Stimulated activated CD4-positive, alpha-beta T cell treated with anti-CD3 and anti-CD28 coated beads, Interleukin-4, amount 100 ng/mL, for 24 hours (primary cell): ENCODE measurements at places on chromosomes 2 and 18.

DNA sequence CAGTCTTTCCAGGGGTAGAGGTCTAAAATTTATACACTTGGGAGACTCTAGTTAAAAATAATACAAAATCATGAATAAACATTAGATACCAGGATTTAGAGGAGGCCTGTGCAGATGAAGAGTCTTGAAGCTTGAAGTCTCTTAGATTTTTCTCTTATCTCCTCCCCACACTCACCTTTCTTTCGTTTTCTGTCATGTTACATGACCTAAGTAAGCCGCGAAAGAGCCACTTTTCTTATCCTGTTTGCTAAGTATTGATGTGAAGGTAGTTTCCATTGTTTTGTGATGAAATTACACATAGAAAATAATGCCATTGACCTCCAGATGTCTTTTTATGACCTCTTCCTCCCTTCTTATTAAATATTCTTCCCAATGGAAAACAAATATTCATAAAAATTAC is 367.8 kb downstream of the LRRTM1 start:
- no peak for DNase-seq

DNA sequence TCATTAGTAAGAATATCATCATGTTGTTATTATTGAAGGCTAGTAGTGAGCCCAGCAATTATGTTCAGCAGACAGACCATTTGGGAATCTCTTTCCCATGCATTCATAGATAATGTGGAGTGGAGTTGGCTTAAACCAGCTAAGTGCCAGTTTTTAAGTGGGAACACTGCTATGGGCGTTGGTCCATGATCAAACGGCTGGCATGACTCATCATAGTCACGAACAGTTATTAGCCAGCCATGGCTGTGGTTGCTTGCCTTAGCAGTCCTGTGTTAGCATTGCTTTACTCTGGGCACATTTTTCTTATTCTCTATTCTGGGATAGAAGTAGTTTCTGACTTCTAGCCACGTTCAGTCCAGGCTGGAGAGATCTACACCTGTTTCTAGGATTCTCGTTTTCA is 17.7 kb downstream of the EIF4E2 start:
- no peak for DNase-seq

- DNase-seq, result no peak
Observed at GRCh38 chr18:48815179-48815515, 135.6 kb downstream of the SMAD7 start.

GRCh38 chr2:106189325-106189724 is 4.8 kb downstream of the UXS1 start:
- DNase-seq, result no peak

DNA sequence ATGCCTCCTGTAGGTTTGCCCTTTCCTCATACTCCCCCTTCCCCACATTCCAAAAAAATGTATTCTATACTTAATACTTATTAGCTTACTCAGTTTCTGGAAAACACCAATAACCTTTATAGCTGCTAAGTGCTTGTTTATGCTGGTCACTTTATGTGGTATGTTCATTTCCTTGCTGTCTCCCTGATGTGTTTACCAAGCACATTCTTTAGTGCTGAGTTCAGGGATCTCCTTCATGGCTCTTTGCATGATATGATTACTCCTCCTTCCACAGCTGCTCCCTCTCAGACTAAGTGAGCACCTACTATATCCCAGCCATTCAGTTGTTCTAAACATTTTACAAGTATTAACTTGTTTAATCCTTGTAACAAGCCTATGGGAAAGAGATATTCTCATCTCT is 698.3 kb upstream of the FANCL start:
- no peak for DNase-seq

DNA sequence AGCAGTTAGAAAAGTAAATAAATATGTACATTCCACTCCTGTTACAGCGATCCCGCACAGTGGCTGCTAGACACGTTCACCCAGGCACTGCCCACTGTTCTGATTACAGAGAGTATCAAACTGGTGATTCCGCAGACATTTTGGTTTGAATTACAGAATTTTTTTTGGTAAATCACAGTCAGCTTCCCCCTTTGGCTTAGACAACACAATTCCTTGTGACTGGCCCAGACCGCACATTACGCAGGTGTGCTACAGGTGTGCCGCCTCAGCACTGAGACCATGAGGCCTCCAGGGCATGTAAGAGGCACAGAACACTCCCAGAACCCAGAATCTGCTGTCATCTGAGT is 112.3 kb downstream of the PXDN start:
- DNase-seq, result no peak

DNA sequence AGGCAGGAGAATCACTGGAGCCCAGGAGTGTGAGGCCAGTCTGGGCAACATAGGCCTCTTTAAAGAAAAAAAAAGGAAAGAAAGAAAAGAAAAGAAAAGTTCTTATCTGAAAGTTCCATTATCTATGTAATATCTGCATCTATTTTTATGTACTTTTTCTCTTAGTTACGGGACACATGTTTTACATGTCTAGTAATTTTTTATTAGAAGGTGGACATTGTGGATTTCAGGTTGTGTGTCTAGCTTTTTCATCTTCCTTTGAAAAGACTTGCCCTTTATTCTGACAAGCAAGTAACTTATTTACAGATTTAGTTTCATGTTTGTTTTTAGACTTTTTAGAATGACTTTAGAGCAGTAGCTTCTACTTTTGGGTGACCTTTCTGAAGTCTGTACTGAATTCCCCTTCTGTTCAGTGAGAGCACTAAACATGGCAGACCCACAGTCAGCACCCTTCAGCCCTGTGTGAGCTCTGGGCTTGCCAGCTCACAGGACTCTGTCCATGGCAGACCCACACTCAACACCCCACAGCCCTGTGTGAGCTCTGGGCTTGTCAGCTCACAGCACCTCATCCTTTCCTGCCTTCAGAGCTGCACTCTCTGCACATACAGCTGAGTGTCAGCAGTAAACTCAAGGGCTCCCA is 17.5 kb downstream of the TRAPPC12 start:
- DNase-seq, result no peak

DNA sequence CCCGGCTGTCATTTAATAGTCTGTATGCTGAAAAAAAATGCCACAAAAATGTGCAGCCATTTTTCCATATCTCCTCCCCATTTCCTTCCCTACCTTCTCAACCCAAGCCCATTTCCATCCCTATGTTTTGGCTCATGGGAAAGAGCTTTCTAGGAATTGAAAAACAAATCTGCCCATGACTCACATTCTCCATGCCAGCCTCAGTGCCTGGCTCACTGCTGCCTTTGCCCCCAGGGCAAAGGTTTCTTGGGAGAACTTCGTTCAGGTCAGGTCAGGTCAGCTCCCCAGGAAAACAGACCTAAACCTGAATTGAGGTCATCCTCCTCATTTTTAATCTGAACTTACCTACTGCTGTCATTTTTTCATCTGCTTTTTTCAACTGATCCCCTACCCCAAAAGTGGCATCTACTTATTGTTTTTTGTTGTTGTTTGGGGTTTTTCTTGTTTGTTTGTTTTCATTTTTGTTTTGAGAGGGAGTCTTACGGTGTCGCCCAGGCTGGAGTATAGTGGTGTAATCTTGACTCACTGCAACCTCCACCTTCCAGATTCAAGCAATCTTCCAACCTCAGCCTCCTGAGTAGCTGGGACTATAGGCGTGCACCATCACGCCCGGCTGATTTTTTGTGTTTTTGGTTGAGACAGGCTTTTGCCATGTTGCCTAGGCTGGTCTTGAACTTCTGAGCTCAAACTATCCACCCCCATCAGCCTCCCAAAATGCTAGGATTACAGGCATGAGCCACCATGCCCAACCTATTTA is 66.7 kb downstream of the FECH start:
- no peak for DNase-seq

- no peak for DNase-seq
Observed at GRCh38 chr2:156476850-156477206, 40.6 kb downstream of the GPD2 start.

DNA sequence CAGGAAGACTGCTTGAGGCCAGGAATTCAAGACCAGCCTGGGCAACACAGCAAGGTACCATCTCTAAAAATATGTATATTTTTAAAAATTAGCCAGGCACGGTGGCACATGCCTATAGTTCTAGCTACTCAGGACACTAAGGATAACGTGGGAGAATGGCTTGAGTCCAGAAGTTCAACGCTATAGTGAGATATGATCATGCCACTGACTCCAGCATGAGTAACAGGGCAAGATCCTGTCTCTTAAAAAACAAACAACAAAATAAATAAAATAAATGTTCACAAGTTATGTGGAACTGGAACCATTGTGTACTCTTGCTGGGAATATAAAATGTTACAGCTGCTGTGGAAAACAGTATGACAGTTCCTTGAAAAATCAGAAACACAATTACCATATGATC is 47.2 kb downstream of the USP34 start:
- DNase-seq, result no peak

GRCh38 chr2:200479692-200480265 is 30.1 kb downstream of the KCTD18 start:
- DNase-seq, result no peak

DNA sequence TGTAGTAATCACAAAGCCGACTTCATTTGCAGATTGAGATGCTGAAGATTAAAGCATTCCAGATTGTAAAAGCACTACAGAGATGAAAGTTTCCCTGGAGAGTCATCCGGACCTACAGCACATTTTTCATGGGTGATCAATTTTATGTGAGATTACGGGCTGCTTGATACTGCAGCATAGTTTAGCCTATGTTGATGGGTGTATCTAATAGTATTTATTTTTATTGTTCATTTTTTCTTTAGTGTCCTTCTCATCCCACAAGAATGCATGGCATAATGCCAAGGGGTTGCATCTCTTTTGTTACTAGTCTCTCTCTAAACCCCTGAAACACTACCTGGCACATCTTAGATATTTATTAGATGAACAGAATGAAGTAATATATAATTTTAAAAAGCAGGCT is 240.4 kb downstream of the MBD2 start:
- no peak for DNase-seq

GRCh38 chr2:191797500-191797899 is 49.4 kb downstream of the CAVIN2 start:
- no peak for DNase-seq

GRCh38 chr2:21022792-21023367 is 21.0 kb downstream of the APOB start:
- no peak for DNase-seq

DNA sequence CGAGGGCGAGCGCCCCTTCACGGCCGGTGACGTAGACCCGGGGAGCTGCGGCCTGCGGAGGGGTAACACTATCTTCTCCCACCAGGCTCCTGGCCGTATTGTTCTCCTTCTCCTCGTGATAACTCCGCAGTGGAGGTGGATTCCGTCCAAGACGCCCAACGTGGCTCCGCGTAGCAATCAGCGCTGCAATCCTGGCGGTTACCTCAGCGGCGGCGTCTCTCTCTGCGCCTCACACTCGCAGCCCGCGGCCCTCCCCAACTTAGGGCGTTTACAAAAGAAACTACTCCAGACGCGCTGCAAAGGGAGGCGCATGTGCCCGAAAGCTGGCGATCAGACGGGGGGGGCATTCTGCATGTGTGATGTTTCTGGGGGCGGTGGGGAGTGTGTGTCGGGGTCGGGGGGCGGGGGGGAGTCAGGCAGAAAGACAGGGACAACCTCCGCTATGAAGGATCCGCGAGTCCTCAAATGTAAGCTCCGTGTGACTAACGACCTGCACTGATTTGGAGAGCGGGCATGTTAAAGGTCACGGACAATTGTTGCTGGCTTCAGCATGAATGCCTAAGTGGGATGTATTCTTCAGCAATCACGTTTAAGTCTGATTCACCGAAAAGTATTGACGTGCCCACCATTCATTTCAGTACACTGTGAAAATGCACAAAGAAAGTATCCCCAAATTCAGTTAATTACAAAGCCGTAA is 1.3 kb upstream of the ZNF516 start:
- DNase-seq, result peak; percentile 34

- no peak for DNase-seq
Observed at GRCh38 chr18:70333757-70334156, 44.9 kb downstream of the SOCS6 start.

- DNase-seq, result no peak
Observed at GRCh38 chr2:16067037-16067406, 126.7 kb downstream of the MYCN start.

GRCh38 chr2:47227532-47228279 is 72.6 kb upstream of the STPG4 start:
- no peak for DNase-seq

DNA sequence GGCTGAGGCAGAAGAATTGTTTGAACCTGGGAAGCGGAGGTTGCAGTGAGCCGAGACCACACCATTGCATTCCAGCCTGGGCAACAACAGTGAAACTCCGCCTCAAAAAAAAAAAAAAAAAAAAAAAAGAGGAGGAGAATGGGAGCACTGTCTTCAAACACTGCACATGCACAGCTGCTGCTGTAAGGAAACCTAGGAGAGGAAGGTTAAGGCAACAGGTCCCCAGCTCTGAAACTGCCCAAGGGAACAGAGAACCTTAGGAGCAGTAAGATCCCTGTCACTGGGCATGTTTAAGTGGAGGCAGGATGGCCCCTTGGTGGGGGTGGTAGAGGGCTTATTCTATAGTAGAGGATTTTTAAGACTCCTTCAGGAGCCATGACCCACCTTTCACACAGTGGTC is 111.2 kb downstream of the CLIP4 start:
- DNase-seq, result no peak

DNA sequence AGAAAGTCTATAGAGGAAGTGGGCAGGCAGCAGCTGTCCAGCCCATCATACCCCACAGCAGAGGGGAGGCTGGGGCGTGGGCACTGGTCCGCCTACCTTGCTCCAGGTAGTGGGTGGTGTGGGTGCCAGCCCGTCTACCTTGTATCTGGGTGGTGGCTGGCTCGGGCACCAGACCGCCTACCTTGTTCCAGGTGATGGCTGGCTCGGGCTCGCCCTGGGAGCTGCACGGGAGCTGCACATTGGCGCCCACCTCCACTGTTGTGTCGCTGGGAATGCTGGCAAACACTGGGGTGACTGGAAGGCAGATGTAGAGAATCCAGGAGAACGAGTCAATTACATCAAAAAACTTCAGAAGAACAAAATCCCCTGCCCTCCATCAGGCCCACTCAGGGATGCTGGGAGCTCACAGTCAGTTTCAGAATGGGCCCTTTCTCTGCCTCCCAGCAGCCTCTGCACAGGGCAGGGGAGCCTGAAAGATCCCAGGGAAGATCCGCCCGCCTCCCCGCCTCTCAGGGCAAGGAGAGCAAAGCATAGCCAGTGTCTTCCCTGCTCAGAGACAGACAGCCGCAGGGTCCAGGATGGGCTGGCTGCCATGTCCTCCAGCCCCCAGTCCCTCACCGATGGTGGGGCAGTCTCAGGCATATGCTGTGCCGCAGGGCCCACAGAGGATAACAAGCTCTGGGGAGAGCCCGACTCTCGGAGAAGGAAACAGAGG is 82.3 kb downstream of the PXDN start:
- DNase-seq, result no peak

GRCh38 chr18:55420665-55421307 is 167.2 kb downstream of the TCF4 start:
- no peak for DNase-seq

- DNase-seq, result peak; percentile 16
Observed at GRCh38 chr2:168030862-168031624, 216.4 kb downstream of the STK39 start.

DNA sequence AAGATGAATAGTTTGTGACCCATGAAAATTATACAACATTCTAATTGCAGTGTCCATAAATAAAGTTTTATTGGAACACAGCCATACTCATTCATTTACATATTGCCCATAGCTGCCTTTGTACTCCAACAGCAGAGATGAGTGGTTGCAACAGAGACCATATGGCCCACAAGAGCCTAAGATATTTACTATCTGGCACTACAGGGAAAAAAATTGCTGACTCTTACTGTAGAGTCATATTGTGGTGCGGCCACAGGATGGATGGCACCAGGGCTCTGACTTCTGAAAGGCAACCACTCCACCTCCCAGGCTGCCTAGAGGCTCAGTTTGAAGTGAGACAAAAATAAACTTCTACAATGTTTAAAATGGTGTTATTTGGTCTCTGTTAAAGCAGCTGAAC is 404.0 kb upstream of the ATP5MC3 start:
- DNase-seq, result no peak

GRCh38 chr2:163564236-163564635 is 171.6 kb downstream of the FIGN start:
- DNase-seq, result no peak
